ENCODE measurements at places on chromosomes 7 and 10. TPM values are rescaled to one million over a fixed set of nuclear protein-coding genes. Genes with fewer than 3 reads are reported as not detected.

DNA sequence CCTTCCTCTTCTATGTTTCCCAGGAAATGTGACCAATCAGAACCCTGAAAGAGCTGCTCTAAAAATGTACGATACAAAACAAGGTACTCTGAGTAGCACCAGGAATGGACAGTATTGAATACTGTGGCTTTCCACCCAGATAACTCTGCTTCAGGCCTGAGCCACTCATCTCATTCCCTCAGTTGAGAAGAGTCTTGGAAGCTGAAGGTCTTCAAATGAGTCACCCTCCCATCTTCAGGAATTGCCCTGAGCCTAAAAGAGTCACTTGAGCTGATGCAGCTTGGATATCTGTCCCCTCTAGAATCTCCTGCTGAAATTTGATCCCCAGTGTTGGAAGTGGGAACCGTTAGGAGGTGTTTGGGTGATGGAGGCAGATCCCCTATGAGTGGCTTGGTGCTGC is 210.4 kb downstream of the DGKI start:
- DNase-seq, result no peak

DNA sequence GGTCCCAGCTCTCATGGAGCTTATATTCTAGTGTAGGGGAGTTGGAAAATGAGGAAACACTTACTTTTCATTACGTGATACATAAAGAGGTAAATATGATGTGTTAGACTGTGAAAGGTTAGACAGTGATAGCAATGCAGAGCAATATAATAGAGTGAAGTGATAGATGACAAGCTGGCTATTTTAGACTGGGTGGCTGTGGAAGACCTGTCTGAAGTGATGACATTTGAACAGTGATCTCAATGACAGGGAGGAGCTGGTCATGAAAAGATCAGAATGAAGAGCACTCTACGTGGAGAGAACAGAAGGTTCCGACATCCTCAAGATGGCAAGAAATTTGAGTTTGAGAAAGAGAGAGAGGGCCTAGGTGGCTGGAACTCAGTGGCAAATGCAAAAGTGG is 118.9 kb upstream of the MKLN1 start:
- no peak for DNase-seq

- DNase-seq, result no peak
Observed at GRCh38 chr10:5274795-5275194, 78.2 kb downstream of the AKR1C4 start.

Gene CYP2W1
- total RNA-seq, result not detected

DNA sequence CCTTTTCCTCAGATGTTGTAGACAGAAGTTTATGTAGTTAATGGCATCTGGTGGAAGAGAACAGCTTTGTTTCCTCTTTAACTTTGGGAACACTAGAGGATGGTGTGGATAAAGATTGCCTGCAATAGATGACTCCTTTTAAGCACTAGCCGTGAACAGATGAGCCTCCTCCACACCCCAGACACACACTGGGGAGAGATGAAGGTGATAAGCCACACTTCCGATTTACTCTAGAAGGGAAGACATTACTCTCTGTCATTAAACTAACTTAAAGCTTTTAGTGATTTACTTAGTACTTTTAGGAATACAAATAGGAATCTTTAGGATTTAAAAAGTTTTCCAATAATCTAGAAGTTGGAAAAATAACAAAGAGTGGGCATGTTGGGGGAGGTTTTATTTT is 6.8 kb downstream of the HSPA14 start:
- DNase-seq, result no peak

Gene ASB10
- total RNA-seq, result not detected

DNA sequence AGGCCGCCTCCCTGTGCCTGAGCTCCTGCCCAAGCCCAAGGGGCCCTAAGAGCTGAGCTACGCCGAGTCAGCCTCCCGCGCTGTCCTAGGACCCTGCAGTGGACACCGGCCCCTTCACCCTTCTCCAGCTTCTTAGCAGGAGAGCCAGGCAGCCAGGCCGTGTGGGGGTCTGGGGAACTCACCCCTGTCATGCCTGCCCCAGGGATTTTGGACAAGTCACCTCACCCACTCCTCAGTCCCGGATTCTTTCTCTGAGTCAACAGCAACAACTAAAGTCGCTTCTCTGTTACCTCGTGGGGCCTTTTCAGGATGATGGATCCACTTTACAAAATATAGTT is 79.3 kb downstream of the MKI67 start:
- no peak for DNase-seq

DNA sequence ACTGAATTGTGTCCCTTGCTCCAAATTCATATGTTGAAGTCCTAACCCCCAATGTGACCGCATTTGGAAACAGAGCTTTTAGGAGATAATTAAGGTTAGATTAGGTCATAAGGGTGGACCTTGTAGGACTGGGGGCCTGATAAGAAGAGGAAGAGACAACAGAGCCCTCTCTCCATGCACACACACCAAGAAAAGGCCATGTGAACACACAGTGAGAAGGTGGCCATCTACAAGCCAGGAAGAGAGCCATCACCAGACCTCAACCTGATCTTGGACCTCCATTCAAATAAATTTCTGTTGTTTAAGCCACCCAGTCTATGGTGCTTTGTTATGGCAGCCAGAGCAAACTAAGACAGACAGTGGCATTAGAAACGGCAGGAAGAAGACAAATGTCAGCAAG is 12.5 kb upstream of the PRKAR2B start:
- DNase-seq, result no peak

GRCh38 chr10:99920901-99921300 is 88.8 kb downstream of the DNMBP start:
- DNase-seq, result no peak

GRCh38 chr7:36312064-36312914 is 77.4 kb upstream of the ANLN start:
- no peak for DNase-seq

- DNase-seq, result no peak
Observed at GRCh38 chr10:63751836-63752235, 230.6 kb downstream of the REEP3 start.

DNA sequence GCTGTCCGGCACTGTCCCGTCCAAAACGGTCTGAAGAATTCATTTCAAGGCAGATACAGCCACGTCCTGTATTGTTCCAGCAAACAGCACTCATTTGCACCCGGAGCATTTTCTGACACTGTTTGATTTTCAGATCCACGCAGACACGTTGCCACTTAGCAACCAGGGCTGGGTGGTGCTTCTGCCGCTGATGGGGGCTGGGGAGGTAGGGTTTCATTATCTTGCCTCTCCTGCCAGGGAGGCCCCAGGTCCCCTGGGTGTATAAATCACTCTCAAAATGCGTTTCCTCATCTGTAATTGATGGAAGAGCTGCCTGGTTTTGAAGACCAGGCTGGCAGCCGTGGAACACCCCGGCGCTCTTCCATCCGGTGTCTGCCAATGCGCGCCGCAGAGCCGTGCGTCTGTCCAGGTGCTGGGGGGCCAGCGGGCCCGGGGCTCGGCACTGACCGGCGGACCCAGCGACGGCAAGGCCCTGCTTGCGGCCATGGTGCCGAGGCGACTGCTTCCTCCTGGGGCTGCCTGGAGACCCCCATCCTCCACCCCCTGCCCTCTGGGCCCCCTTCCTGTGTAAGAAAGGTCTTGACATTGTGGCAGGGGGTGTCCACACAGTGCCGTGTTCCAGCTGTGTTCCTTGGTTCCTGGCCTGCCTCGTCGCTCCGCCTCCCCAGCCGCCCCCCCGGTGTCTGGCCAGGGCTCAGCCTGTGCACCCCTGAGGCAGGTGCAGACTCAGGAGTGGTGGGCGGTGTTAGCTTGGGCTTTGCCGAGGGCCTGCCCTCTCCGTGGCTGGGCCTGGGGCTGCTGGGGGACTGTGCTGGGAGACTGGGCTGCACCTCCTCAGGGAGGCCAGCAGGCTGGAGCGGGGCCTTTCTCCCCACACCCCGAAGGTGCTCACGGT is 16.6 kb downstream of the ADGRA1 start:
- DNase-seq, result no peak

DNA sequence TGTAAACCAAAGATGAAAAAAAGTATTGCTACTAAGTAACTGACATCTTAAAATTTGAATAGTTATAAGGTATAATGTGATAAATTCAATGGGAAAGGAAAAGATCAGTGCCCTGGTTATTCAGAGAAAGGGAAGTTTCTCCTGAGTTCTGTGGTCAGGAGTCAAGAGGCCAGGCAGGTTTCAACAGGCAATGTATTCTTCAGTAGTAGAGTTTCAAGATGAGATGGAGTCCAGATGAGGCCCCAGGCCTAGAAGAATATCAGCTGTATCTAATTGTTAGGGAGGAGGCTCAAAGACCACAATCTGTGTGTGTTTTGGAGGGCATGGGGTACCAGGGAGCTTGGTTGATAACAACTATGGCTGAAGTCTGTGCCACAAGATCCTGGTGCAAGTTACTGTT is 101.4 kb upstream of the DLX6 start:
- DNase-seq, result no peak

DNA sequence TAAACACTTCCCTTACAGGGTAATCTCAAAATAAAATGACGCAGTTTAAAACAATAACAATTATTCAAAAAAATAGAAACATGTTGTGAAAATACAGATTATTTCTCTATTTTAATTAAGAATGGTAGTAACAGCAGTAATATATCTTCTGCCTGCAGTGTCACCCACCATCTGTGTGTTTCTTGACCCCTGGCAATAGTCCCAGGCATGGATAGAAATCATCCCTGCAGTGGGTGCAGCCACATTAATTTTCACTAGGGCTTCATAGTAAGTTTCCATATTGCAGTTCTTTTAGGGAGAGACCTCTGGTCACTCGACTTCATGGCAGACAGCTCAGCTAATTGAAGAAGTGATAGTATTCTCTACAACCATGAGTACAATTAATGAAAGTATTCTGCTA is 470.1 kb upstream of the TEX47 start:
- DNase-seq, result no peak

Gene RFC2
- total RNA-seq, result 22.4 TPM

GRCh38 chr7:44454348-44454747 is 36.1 kb downstream of the NUDCD3 start:
- no peak for DNase-seq

Gene LRWD1
- 55.4 TPM for total RNA-seq

DNA sequence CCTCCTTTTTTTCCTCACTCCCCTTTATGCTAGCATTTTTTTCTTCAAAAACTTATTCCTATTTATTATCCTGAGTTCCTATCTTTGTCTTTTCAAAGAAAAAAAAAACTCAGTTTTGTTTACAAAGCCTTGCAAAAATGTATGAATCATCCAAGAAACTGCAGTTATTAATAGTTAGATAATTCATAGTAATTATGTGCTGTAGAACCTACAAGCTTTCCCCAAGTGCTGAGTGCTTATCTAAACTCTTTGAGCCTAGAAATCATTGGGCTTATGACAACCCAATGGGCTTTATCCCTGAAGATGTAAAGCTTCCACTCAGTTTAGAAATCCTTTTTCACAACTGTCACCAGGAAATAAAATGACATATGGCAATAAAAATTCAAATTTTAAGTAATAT is 145.9 kb upstream of the WNT16 start:
- DNase-seq, result no peak

Gene IFIT1B
- total RNA-seq, result 0.41 TPM

- no peak for DNase-seq
Observed at GRCh38 chr10:12027539-12027938, 15.1 kb downstream of the UPF2 start.

DNA sequence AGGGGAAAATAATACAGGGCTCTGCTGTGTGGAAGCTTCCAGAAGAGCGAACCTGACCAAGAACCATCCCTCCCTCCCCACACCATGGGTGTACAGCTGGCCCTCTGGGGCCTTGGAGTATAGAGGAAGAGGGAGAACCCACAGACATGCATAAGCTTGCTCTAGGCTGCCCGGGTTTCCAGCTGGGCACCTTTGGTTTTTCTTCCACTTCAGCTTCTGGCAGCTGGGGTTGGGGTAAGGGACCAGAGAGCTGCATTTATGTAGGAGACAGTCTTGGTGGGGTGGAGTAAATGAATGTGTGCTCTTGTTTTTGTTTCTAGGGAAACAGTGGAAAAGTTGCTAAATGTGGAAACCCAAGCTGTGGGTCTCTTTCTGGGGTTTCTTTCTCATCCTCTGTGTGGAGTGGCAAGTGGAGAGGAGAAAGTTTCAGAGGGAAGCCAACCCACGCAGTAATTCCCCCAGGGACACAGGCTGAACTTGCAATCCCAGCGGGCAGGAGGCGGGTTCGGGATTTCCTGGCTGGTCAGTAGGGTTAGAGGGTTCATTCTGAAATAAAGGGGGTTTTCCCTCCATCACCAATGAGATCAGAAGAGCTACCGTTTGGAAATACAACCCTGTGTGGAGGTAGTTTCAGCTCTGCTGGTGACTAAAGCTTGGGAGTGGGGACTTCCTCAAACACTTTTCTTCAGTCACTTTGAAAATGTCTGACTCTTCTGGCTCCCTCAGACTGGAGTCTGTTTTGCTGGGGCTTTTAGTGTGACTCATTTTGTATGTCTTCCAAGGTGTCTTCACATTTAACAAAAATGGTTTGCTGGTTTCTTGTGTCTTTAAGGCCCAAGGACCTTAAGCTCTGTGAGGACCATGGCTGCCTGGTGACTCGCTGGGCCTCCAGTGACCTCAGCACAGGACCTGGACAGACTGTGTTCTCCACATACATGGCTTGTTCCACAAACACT is 22.2 kb upstream of the SRGN start:
- DNase-seq, result no peak

Gene PROSER2
- 0.41 TPM for total RNA-seq

GRCh38 chr10:15439341-15439842 is 68.3 kb upstream of the FAM171A1 start:
- DNase-seq, result peak; percentile 24

GRCh38 chr7:90224195-90224594 is 12.7 kb downstream of the STEAP2 start:
- DNase-seq, result no peak

Gene MCM10
- total RNA-seq, result 2.4 TPM

Gene CBX3
- total RNA-seq, result 183 TPM

Gene SDK1
- 33.0 TPM for total RNA-seq

DNA sequence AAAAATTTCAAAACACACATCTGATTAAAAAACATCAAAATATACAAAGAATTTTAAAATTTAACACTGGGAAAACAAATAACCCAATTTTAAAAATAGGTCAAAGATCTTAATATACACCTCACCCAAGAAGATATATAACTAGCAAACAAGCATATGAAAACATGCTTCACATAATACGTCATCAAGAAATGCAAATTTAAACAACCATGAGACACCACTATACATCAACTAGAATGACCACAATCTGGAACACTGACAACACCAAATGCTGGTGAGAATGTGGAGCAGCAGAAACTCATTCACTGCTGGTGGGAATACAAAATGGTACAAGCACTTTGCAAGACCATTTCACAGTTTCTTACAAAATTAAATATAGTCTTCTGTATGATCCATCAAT is 498.4 kb downstream of the IPMK start:
- DNase-seq, result no peak

Gene GPR85
- total RNA-seq, result 257 TPM
